ENCODE measurements at places on chromosomes 7 and 10.

DNA sequence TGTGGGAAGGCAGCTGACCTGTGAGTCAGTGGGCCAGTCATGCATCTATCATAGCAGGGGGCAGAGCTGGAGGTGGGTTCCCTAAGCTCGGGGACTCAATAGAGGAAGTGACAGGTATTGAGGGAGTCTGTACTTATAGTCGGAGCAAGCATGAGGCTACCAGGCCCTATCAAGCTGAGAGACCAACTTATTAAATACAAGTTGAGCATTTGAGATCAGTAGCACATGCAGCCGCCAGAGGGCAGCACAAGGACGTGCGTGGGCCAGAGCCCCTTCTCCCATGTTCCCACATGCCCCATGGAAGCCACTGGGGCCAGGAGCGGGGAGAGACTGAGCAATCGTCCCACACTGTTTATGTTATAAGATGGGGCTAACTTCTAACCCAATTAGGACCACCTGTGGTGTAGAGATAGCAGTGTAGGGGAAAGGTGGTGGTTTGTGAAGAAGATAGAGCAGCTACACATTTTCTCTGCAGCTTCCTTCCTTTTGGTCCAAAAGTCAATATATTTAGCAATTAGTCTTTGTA is 13.0 kb upstream of the STK31 start:
- DNase-seq, result peak; percentile 48

DNA sequence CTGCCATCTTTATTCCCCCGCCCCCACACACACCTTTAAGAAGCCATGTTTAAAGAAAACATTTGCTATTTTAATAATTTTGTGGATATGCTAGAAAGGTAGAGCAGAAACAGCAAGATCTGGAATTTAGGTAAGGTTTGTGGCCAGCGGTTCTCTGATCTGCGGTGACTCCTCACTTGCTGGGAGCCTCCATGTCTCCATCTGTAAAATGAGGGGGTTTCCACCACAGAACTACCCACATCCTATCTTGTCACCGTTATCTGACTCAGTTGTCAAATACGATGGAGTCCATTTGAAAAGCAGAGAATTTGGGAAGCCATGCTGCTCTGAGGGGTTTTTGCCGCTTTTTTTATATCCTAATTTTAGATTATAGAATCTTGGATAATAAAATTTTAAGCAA is 23.3 kb downstream of the MACC1 start:
- DNase-seq, result no peak

GRCh38 chr7:99693427-99694200 is 13.8 kb upstream of the CYP3A5 start:
- peak; percentile 0 for DNase-seq

GRCh38 chr10:71390461-71390835 is 6.3 kb upstream of the CDH23 start:
- no peak for DNase-seq

DNA sequence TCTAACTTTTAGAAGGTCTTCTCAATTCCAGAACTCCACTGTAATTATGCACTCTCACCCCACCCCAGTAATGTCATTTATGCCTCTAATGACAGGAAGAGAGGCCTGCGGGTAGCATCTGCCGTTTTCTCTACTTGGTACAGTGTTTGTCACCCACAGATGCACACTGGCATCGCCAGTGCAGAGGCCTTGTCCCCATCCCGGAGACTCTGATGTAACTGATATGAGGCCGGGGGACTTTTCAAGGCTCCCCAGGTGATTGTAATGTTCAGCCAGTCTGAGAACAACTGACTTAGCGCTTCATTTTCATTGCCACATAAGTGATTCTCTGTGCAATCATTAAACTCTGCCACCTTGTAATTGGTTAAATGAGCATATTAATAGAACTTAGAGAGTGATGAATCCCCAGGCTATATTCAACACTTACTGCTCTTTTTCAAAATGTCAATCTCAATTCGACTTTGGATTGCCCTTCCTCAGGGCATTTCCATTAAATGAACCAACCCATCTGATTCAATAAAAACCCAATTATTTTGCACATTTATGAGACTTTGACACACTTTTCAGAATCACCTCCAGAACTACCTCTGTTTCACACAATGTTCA is 113.2 kb downstream of the HERPUD2 start:
- DNase-seq, result no peak

- DNase-seq, result no peak
Measured at GRCh38 chr7:87933605-87933952, 472 bp upstream of the ADAM22 start.

DNA sequence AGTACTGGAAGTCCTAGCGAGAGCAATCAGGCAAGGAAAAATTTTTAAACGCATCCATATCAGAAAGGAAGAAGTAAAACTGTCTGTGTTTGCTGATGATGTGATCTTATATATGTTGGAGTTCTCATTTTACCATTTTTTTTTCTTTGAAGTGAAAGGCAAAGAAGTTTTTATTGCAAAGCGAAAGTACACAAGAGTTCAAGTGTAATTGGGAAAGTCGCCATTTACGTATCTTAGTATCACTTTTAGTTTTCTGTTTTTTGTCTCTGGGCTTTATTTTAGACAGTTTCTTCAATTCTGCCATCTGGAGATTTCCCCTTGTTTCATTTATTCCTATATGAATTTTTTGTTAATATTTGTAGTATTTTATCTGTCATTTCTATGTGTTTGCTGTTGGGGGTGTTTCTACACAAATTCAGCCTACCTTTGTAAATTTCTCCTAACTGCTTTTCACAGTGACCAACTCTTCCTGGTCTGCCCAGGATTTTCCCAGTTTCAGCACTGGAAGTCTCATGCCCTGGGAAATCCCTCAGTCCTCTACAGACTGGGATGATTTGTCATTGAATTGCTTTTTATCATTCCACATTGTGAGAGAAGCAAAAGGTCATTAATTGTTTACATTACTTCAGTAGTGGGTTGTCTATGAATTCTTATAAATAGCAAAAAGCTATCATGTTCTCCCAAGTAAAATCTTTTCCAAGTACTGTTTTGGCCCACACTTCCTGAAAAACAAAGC is 23.2 kb downstream of the BET1 start:
- DNase-seq, result no peak

DNA sequence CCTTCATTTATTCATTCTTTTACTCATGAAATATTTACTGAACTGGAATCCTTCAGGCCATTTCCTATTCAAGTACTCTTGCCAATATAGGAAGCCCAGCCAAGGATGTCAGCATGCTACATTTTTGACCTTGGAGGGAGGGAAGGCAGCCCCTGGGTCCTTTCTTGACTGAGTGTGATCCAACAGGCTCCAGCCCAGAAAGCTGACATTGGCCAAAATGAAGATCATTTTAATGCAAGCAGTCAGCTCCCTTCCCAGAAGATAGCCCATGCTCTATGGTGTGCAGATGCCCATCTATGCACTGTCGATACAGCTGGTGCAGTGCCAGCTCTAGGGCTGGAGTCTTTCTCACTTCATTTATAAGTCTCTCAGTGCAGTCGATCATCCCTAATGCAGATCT is 646.0 kb downstream of the KCNMA1 start:
- no peak for DNase-seq

DNA sequence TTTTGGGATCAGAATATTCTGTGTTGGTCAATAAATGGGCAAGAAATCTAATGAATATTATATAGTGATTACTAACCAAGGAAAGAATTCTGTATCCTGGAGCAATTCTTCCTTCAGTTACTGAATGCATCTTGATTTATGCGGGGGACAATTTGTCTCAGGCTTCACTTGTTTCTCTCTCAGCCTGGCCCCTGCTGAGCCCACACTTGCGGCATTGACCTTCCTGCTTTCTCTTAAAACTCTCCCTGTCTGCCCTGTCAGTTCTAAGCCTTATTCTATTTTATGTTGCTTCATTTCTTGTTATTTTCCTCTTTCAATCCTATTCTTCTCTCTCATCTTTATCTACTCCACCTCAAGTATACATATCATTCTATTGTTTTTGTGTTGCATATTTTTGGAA is 122.1 kb upstream of the TPK1 start:
- DNase-seq, result no peak

DNA sequence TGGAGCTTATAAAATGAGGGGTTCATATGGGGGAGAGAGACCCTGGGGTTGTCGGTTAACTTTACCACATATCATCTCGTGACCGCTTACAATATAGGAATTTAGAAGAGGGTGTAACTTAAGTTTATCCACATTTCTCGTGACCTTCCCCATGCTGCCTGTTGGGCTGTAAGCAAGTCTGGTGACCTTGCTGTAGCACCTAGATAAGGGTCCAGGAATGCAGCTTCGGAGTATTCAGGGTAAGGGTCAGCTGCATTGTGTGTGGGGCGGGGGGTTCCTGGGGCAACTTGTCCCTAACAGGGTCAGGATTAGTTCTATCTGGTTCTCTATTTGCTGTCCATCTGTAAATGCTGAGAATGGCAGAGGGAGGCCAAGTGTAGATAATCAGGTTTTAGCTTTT is 1.3 kb upstream of the CHST3 start:
- DNase-seq, result no peak
